ENCODE measurements at places on chromosomes 3 and 15. TPM values are rescaled to one million over a fixed set of nuclear protein-coding genes. Genes with fewer than 3 reads are reported as not detected.

GRCh38 chr3:191961022-191961421 lies 500.1 kb downstream of the PYDC2 start:
- no peak for DNase-seq

Gene ARL14
- not detected for total RNA-seq

DNA sequence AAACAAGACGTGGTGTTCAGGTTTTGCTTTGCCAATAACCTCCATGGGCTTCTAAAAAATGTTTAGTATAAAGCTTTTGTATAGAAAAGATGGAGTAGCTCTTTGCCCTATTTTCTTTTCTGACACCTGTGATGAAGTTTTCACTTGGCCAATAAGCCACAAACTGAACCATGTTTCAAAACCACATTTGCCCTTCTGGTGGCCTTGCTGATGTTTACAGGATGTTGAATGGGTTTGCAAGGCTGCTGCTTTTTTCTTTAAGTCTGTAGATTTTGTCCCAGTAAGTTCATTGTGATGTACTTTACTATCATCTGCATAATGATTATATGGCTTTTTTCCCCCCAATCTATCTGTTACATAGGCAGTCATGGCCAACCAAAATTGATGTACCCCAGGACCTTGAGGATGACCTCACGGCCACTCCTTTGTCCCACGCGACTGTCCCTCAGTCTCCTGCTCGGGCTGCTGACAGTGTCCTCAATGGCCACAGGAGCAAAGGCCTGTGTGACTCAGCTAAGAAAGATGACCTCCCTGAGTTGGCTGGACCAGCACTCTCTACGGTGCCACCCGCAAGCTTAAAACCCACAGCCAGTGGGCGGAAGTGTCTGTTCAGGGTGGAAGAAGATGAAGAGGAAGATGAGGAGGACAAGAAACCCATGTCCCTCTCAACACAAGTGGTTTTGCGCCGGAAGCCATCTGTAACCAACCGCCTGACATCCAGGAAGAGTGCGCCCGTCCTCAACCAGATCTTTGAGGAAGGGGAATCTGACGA lies 60.8 kb downstream of the SNRK start:
- no peak for DNase-seq

- no peak for DNase-seq
These were observed 8.5 kb upstream of the CHD2 start for GRCh38 chr15:92891533-92892200.

DNA sequence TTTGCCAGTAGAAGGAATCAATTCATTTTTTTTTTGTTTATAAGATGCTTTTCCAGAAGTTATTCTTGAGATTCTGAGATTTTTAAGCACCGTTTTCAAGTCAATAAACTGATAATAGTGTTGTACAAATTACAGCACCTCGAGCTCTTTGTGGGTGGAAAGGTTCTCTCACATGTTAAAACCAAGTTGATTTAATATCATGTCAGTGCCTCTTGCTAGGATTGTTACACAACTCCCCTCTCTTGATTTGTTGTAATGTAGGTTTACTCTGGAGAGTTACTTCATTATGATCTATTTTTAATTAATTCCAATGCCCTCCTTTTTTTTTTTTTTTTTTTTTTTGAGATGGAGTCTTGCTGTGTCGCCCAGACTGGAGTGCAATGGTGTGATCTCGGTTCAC lies 25.8 kb upstream of the UBXN7 start:
- DNase-seq = no peak

DNA sequence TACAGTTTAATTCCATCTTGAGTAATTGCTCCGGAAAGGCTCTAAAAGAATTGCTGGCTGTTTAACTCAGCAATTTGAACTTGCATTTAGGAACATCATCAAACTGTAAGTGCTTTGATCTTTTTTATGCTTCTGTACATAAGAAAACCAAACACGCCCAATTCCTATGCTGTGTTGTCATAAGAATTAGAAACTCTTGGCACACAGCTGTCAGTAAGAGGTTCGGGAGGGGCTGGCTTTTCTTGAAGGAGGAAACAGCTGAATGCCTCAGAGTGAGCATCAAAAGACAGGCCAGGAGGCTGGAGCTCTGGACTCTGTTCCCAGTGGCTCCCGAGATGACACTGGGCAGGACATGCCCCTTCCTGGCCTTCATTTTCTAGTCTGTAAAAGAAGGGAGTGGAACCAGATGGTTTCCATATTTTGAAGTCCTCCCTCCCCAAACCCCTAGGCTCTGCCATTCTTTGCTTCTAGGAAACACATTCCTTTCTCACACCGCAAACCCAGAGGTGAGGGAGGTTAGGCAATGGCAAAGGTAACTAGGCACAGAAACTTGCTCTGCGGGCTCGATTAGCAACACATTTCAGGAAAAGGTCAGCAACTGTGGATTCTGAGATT lies 73.7 kb upstream of the DLG1 start:
- no peak for DNase-seq

Gene ITIH1
- total RNA-seq = 0.94 TPM

Gene CPNE9
- total RNA-seq = 0.31 TPM

GRCh38 chr3:87810452-87811016 lies 248.3 kb downstream of the CGGBP1 start:
- DNase-seq = no peak

GRCh38 chr3:195032106-195032759 lies 238.7 kb downstream of the XXYLT1 start:
- no peak for DNase-seq

DNA sequence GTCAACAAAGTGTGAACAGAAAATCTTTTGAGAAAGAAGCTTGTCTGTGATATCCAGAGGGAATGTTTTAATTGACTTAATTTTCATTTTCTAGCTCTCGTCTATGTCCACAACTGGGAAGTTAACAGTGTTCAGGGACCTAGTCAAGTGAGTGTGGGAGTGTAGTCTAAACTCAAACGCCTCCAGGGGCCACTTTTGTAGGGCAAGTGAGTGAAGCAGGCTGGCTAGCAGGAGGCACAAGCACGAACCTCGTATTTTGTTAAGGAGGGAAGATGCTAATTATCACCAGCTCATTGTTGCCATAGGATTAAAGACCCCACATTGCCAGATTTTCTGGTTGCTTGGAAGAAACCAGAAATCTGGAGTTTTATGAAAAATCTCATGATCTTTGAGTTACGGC lies 135.8 kb downstream of the CPNE4 start:
- DNase-seq = no peak

Gene FAM107A
- 24.8 TPM for total RNA-seq

Measured in occipital lobe (tissue), 3 donors.